Heart right ventricle (tissue), 16 donors: ENCODE measurements at places on chromosomes 5 and 9. TPM values are rescaled to one million over a fixed set of nuclear protein-coding genes. Genes with fewer than 3 reads are reported as not detected.

Gene CDH6
- 3.3 TPM for total RNA-seq

Gene ADAMTSL2
- 3.3 TPM for total RNA-seq

Gene ECM2
- 8.7 TPM for total RNA-seq

DNA sequence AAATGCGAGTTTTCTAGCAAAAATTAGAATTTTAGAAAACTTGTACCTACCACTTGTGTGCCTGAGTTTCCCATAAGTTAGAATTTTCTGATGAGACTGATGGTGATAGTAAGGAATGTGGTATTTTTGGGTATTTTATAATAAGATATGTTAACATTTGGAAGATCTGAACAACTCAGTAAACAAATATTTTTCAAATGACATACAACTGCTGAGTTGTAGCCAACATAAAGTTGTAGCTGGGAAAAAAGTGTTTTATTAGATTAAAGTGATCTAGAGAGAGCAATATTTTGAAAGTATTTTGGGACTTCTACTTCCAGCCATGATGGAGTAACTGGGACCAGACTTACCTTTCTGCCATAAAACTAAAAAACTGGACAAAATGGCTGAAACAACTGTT is 37.9 kb downstream of the GEMIN5 start:
- no peak overlapping the region for H3K27ac ChIP-seq
- no peak for DNase-seq
- H3K4me3 ChIP-seq: no peak overlapping the region
- H3K36me3 ChIP-seq: peaks cover 8% of the 10 kb centered on the region
- H3K4me1 ChIP-seq: no peaks in the 10 kb centered on the region
- no peaks in the 10 kb centered on the region for H3K27me3 ChIP-seq

GRCh38 chr5:147375151-147375550 is 134.7 kb downstream of the DPYSL3 start:
- no peaks in the 10 kb centered on the region for H3K36me3 ChIP-seq
- no peak overlapping the region for H3K4me3 ChIP-seq
- no peaks in the 10 kb centered on the region for H3K27me3 ChIP-seq
- no peak overlapping the region for H3K27ac ChIP-seq
- no peak for DNase-seq

Gene OR5C1
- not detected for total RNA-seq

DNA sequence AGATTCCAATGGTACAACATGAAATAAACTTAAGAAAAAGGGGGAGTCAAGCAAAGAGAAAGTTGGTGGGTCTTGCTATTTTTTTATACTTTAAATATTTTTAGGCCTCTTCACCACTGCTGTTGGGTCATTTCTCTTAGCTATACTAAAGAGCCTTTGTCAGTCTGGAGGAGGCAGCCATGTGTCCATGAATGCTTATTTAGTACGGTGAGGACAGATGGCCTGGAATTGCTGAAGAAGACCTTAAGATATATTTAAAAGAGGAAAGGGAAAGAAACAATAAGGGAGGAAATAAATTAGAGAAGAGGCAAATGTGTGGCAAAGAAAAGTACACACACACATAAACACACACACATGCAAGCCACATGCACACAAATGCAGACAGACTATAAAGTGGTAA is 560.5 kb upstream of the MEF2C start:
- H3K27ac ChIP-seq: no peak overlapping the region
- no peaks in the 10 kb centered on the region for H3K36me3 ChIP-seq
- H3K27me3 ChIP-seq: no peaks in the 10 kb centered on the region
- H3K4me1 ChIP-seq: no peaks in the 10 kb centered on the region
- no peak for DNase-seq
- H3K4me3 ChIP-seq: no peak overlapping the region

GRCh38 chr9:110008663-110009062 is 199.3 kb downstream of the C9orf152 start:
- H3K4me1 ChIP-seq: no peaks in the 10 kb centered on the region
- no peak overlapping the region for H3K27ac ChIP-seq
- DNase-seq: no peak
- H3K27me3 ChIP-seq: no peaks in the 10 kb centered on the region
- H3K36me3 ChIP-seq: no peaks in the 10 kb centered on the region
- no peak overlapping the region for H3K4me3 ChIP-seq

GRCh38 chr5:58410441-58410840 is 49.4 kb downstream of the PLK2 start:
- H3K27ac ChIP-seq: no peak overlapping the region
- no peaks in the 10 kb centered on the region for H3K36me3 ChIP-seq
- DNase-seq: peak; percentile 13
- H3K4me1 ChIP-seq: peaks cover 6% of the 10 kb centered on the region

GRCh38 chr9:130172858-130173665 is 858 bp downstream of the NCS1 start:
- H3K36me3 ChIP-seq: no peaks in the 10 kb centered on the region
- peaks cover 12% of the 10 kb centered on the region for H3K27me3 ChIP-seq
- DNase-seq: no peak
- peaks cover 15% of the 10 kb centered on the region for H3K4me1 ChIP-seq
- peak overlapping the region; percentile 56 for H3K4me3 ChIP-seq

DNA sequence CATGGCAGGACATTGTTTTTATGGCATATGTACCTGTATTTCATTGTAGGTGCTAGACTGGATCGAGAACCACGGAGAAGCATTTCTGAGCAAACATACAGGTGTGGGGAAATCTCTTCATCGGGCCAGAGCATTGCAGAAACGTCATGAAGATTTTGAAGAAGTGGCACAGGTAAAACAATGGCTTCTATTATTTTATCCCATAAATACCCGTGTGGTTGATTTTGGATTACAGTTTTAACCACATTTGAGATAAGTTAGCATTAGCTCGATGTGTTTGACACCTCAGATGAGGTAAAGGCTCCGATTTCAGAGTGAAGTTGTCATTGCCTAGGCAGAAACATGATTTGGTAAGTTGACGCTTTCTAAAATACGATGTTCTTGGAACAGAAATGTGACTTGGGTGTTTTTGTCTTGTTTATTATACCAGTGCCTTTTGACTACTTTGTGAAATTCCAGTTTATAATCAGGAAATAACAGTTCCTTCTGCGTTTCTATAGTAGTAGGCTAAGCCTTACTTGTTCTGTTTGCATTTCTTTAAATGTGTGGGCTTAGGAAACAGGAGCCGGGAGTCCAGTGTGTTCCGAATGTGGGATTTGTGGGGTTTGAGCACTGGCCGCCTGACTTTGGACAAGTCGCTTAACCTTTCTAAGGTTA is 187.7 kb downstream of the TRIO start:
- no peaks in the 10 kb centered on the region for H3K36me3 ChIP-seq
- no peaks in the 10 kb centered on the region for H3K27me3 ChIP-seq
- H3K4me3 ChIP-seq: no peak overlapping the region
- H3K27ac ChIP-seq: no peak overlapping the region
- peaks cover 8% of the 10 kb centered on the region for H3K4me1 ChIP-seq
- no peak for DNase-seq

- DNase-seq: no peak
- H3K4me3 ChIP-seq: no peak overlapping the region
- no peaks in the 10 kb centered on the region for H3K36me3 ChIP-seq
- H3K27me3 ChIP-seq: no peaks in the 10 kb centered on the region
Observed at GRCh38 chr5:140223567-140223966, 48.6 kb downstream of the CYSTM1 start.

Gene ZNF346
- 7.2 TPM for total RNA-seq

DNA sequence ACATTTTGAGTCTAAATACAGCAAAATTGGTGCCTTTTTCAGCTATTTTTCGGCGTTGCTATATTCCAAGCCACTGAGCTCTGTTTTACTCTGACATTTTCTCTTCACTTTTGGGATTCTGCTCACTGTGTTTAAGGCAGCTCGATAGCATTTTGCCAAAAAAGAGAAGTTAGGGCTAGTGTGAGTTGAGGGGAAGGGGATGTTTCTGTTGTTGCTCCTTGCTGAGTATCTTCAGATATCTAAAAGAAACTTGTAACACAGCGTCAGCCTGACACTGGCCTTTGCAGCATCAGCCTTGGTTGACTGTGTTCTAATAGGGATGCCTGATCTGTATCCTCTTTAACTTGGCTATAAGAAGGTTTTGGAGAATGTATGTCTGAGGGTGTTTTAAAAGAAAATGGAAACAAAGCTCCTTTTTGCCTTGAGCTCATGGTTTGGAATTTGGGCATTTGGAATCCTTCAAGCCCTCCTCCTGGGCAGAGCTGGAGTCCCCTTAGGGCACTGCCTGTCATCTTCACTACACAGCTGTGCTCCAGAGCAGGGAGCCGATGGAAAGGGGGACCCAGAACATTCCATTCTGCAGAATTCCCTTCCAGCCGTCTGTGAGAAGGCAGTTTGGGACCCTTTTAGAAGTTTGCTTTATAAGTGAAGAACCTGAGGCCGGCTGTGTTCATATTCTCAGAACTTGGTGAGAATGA is 63.0 kb downstream of the EXOSC2 start:
- peaks cover 21% of the 10 kb centered on the region for H3K4me1 ChIP-seq
- no peaks in the 10 kb centered on the region for H3K27me3 ChIP-seq
- no peak overlapping the region for H3K4me3 ChIP-seq
- no peak overlapping the region for H3K27ac ChIP-seq
- no peaks in the 10 kb centered on the region for H3K36me3 ChIP-seq

DNA sequence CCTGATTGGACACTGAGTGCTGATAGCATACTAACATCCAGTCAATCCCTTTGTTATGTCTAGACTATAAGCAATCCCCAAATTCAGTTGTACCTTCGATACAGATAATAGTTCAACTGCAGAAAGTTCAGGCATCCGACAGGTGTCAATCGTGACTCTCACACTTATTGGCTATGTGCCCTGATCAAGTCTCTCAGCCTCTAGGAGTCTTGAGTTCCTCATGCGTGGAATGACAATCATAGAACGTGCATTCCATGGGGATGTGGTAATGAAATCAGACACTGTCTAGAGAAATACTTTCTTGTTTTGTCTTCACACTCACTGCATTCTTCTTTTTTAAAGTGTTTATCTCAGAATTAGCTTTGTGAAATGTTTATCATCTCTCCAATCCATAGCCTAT is 4.8 kb downstream of the ANKRD34B start:
- no peak for DNase-seq
- peaks cover 70% of the 10 kb centered on the region for H3K27me3 ChIP-seq
- H3K4me1 ChIP-seq: peaks cover 12% of the 10 kb centered on the region
- H3K4me3 ChIP-seq: no peak overlapping the region
- H3K27ac ChIP-seq: no peak overlapping the region

GRCh38 chr9:24986331-24986730 is 440.6 kb upstream of the IZUMO3 start:
- H3K4me3 ChIP-seq: no peak overlapping the region
- no peak overlapping the region for H3K27ac ChIP-seq
- H3K36me3 ChIP-seq: no peaks in the 10 kb centered on the region
- H3K4me1 ChIP-seq: no peaks in the 10 kb centered on the region
- no peaks in the 10 kb centered on the region for H3K27me3 ChIP-seq

Gene PCDHGA4
- 12.3 TPM for total RNA-seq

DNA sequence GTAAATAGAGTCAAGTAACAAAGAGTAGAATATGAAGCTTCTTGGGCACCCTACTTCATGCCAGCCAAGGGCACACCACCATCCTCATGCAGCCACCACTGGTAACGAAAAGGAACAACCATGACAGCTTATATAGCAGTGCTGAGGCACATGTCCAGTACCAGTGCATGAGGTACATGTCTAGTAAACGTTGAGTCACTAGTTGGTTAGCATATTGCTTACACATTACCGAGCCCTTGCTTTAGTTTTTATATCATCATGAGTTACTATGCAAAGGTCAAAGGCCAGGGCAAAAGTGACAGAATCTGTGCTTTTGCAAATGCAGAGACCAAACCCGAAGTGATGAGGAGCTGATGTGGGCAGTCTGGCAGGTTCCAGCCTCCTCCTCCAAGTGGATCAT is 147.1 kb upstream of the MAP1B start:
- no peaks in the 10 kb centered on the region for H3K27me3 ChIP-seq
- H3K27ac ChIP-seq: no peak overlapping the region
- no peaks in the 10 kb centered on the region for H3K4me1 ChIP-seq
- H3K36me3 ChIP-seq: no peaks in the 10 kb centered on the region
- DNase-seq: no peak

DNA sequence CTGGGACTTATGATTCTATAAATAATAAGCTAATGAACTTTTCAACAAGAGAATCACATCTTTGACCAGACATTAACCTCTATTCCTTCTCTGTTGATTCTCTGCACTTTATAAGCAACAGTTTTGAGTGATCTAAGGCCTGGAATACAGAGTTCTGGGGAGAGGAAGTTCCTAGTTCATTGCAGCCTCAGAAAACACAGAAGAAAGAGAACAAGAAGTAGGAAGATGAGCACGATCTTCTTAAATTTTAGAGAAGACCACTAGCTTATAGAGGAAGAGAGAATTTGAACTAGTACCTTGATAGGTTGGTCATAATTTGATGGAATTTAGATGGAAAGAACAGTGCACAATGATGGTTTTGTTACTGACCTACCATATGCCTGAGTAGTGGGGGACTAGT is 8.5 kb upstream of the C9orf72 start:
- no peak for DNase-seq
- no peaks in the 10 kb centered on the region for H3K36me3 ChIP-seq
- no peaks in the 10 kb centered on the region for H3K27me3 ChIP-seq
- no peaks in the 10 kb centered on the region for H3K4me1 ChIP-seq
- H3K27ac ChIP-seq: no peak overlapping the region

- peaks cover 12% of the 10 kb centered on the region for H3K4me1 ChIP-seq
- H3K36me3 ChIP-seq: no peaks in the 10 kb centered on the region
- no peak for DNase-seq
- H3K27me3 ChIP-seq: peaks cover 3% of the 10 kb centered on the region
Observed at GRCh38 chr5:176438959-176439757, 9.0 kb upstream of the FAF2 start.

GRCh38 chr9:95836072-95836471 is 39.4 kb upstream of the ERCC6L2 start:
- no peak for DNase-seq
- no peaks in the 10 kb centered on the region for H3K27me3 ChIP-seq
- no peak overlapping the region for H3K27ac ChIP-seq
- peaks cover 3% of the 10 kb centered on the region for H3K4me1 ChIP-seq
- H3K36me3 ChIP-seq: no peaks in the 10 kb centered on the region

DNA sequence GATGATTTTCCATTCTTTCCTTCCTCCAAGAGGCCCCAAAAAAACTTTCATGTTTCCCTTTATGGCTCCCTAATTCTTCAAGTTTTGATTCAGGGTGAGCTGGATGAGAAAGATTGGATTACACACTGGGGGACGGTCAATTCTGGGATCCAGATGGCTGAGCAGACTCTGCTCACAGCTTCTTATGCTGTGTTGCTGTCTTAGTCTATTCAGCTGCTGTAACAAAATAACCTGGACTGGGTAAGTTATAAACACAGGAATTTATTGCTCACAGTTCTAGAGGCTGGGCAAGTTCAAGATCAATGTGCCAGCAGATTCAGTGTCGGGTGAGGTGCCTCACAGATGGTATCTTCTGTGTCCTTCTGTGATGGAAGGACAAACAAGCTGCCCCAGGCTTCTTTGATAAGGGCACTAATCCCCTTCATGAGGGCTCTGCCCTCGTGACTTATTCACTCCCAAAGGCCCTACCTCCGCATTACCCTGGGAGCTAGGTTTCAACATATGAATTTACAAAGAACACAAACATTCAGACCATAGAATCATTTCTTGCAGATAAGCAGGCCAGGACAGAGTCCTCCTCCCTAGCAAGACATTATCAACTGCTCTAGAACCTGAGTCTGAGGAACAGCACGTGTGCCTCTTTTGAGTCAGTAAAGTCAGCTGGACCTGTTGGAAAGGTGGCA is 23.1 kb upstream of the SMAD5 start:
- H3K4me3 ChIP-seq: no peak overlapping the region
- H3K36me3 ChIP-seq: no peaks in the 10 kb centered on the region
- no peaks in the 10 kb centered on the region for H3K27me3 ChIP-seq
- no peak for DNase-seq
